NCI-H1436 treated with DMSO at 0.1 percent for 48 hours (cell line): ENCODE measurements at places on chromosomes 11 and 22.

DNA sequence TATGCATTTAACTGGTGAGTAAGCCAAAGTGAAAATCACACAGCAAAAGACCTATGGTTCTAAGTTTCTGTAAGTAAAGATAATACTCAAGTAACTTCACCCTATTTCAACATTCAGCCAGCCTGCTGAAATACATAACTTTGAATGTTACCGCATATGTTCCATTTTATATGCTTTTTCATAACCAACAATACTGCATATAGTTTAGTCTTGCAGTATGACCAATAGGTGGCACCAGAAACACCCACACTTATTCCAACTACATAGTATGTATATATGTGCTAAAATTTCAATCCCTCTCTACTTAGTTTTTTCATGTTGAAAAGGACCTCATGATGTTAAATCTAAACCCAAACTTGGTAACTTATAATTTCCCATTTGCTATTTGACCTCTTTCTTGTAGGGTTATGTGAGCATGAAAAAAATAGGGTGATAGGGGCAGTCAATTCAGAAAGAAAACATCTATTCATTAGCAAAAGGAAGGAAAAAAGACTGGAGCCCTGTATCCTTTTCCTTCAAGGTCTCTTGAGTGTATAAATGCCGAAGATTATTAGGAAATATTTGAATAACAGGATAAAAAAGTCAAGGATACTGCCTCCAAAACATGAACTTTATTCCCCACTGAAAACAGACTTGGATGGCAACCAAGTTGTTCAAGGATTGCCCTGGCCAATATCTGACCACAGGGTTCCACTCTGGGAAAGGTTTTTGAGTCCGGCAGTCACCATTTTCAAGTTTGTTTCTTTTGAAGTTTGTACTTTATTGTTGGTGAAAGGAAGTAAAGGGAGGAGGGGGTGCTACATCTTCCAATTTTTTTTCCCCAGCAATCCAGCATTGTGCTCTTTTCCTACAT, 23.8 kb upstream of the FZD4 start:
- DNase-seq, result no peak

DNA sequence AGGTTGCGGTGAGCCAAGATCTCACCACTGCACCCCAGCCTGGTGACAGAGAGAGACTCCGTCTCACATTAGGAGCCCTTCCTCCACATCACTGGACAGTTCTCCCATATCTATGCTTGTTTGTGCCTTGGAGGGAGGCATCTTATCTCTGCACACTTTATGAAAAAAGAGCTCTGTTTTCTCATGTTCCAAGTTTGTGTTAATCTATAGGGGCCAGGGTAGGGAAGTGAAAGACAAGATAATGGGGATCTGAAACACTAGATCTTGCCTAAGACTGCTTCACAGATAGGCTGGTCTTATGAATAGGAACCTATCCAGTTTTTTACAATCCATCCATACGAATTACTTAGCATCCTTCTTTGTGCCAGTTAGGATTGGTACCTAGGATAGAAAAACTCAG, 17.1 kb downstream of the OR6Q1 start:
- no peak for DNase-seq

GRCh38 chr22:48902983-48903650, 924.6 kb downstream of the BRD1 start:
- no peak for DNase-seq

- DNase-seq, result no peak
Measured at GRCh38 chr11:77821349-77821851, 456 bp downstream of the AAMDC start.

DNA sequence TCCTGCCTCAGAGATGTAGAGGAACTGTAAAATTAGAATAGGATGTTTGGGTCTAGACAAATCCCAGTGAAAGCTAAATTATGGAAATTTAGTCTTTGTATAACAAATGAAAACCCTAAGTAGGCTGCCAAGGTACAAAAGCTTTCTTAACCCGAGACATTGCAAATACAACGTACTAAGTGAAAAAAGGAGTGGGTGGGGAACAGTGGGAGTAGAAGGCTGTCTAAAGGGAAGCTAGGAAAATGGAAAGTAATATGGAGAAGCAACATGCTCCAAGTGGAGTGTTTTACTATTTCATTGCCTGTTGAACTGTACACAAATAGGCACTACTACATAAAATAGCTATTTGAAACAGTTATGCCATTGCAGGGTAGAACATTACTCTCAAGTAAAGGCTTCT, 6.8 kb upstream of the LIN7C start:
- DNase-seq, result no peak

- no peak for DNase-seq
Measured at GRCh38 chr22:41009222-41009948, 58.2 kb downstream of the RBX1 start.

DNA sequence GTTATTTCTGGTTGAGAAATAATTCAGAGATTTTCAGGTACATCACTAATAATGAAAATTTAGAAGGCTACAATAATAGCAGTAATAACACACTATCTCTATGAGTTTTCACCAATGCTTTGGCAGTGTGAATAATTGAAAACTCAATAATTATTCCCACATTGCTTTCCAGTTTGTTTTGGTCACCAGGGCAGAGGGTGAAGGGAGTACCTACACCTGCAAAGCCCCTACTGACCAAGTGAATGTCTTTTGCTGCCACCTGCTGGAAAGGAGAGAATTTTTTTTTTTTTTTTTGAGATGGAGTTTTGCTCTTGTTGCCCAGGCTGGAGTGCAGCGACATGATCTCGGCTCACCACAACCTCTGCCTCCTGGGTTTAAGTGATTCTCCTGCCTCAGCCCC, 3.2 kb downstream of the NELL1 start:
- no peak for DNase-seq

DNA sequence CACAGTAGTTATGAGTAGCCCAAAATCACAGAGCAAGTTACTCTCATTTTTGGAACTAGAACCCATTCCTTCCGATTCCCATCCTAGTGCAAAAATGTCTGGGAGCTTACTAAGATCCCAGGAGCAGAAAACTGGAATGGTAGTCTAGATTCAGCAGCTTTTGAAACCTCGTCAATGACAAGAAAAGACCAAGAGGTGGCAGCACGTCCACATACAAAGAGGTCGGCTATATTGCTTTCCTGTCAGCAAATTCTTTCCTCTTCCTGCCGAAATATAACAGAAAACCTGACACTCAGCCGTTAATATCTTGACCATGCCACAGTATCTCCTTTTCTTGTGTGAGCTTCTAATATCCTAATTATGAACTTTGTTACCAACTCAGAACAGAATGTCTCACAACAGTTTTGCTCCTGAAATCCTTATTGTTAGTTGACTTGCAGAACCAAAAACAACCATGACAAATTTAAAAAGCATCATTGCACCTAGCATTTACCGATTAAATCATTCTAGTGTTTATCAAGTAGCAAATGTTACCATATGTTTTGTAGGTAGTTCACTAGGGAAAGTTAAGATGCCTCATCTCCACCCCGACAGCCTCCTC, 92.8 kb upstream of the OR9G4 start:
- DNase-seq, result no peak

GRCh38 chr22:33599596-33599995, 320.7 kb downstream of the LARGE1 start:
- DNase-seq, result no peak

DNA sequence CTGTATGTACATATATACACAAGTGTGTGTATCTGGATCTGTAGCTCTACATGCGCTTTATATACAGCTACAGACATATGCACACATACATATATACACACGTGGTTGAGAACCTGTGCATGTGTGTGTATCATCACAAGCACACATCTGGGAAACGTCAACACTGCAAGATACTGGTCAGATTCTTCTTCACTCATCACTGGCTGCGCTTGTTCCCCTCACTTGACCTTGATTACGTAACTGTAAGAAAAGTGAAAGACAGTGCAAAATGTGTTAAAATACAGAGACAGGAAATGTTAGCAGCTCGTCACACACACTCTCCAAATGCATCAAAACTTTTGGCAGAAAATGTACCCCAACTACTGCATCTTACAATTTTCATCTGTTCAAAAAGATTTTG, 51.9 kb upstream of the MN1 start:
- no peak for DNase-seq

- DNase-seq, result no peak
Measured at GRCh38 chr22:44760476-44760875, 8.1 kb downstream of the ARHGAP8 start.
